Activated naive CD4-positive, alpha-beta T cell treated with Interleukin-2 at 50 U/mL for 16 hours (primary cell): ENCODE measurements at places on chromosomes 2 and 18.
A peak's percentile ranks its signal among the peaks of the same experiment; 100 is the strongest.

- no peak for DNase-seq
These were observed 15.3 kb downstream of the SNORC start for GRCh38 chr2:232885264-232885961.

GRCh38 chr18:8196238-8196637 lies 413.0 kb upstream of the RAB12 start:
- no peak for DNase-seq

- DNase-seq: no peak
These were observed 124.4 kb downstream of the INHBB start for GRCh38 chr2:120470041-120470965.

DNA sequence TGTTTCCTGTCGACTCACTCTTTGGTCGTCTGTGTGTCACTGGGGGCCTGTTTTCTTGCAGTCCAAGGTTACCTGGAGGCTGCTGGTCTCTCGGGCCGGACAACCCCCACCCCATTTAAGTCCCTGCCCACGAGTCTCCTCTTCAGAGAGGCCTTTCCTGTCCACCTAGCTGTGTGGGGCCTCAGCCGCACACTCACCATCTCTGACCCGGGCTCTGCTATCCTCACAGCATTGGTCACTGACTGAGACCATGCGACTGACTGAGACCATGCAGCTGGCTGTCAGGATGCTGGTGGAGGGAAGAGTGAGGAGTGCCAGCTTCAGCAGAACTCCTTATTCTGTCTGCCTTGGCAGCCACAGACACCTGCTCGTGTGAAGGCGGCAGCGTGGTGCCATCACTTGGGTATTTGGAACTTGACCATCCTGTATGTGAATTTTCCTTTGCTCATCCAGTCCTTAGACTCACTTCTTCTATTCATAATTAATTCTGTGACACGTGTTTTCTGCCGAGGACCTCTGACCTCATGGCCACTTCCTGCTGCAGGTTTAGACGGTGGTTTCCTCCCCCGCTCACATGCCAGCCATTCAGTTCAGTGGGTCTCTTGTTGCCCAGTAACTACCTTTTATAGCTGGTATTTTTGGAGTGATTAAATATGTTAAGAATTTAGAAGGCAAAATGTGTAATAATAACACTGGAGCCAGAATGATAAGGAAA lies 47.5 kb upstream of the ASB1 start:
- DNase-seq: peak; percentile 17

GRCh38 chr2:226794751-226795171 lies 4.9 kb downstream of the IRS1 start:
- no peak for DNase-seq

GRCh38 chr2:20935168-20935775 lies 108.6 kb downstream of the APOB start:
- no peak for DNase-seq

- no peak for DNase-seq
These were observed 242.0 kb downstream of the TWIST2 start for GRCh38 chr2:239089884-239090283.

DNA sequence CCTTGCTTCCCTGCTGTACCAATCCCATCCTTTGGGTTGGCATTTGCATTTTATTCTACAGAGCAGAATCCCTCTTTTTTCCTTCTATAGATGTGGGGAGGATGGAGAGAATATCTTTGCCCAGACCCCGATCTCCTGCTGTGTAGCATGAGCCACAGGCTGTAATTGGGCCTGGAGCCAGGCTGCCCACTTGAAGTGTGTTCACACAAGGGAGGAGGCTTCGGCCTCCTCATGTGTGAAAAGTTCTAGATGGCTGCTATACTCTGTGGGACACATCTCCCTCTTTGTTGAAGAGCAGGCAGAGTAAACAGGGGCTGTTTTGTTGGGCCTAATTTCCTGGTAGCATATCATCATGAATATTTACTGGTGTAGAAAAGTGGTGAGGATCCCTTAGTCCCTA lies 126.3 kb downstream of the XRCC5 start:
- no peak for DNase-seq

GRCh38 chr2:11389551-11390398 lies 45.3 kb upstream of the ROCK2 start:
- DNase-seq: no peak

- no peak for DNase-seq
These were observed 2.5 kb downstream of the CD8A start for GRCh38 chr2:86788165-86788564.

DNA sequence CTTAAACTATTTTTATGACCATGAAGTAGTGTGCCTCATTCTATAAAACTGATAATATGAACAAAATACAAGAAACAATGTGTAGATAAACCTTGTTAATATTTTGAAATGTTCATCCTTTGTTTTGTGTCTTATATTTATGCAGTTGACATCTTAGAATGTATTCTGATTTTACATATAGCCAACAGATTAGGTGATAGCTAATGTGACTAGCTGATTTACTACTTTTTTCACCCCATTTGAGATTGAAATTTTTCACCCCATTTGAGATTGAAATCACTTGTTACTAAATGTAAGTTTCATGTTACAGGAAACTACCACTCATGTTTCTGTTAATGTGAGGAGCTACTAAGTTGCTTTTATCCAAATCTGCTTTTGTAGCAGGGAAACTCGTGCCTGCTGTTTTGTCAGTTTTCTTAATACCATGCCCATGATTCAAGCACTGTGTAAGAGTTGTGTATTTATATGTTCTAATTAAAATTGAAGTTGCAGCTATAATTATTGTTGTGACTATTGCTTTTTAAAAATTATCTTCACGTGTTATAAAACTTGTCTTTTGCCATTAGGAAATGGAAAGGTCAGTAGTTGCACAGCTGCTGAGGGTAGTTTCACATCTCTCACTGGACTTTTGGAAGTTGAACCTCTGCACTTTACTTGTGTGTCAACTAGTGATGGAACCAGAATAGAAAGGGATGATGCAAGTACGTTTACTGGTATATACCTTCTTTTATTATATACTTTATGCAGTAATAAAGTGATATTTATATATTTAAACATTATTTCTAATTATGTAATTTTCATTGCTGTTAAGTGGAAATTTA lies 96.6 kb downstream of the BIRC6 start:
- DNase-seq: no peak

DNA sequence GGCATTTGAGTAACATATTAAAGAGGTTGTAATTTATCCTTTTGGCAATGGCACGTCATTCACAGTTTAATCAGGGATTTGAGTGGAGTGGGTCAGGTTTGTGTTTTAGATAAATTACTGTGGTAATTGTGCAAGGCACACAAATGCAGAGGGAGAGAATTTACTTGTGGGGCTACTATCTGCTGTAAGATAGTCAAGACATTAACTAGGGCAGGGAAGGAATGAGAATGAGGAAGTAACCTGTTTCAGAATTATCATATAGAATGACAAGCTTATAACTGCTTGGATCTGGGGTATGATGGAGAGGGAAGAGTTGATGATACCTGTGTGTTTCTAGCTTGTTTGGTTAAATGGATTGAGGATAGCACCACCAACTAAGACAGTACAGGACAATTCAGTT lies 58.9 kb upstream of the ZSWIM2 start:
- no peak for DNase-seq

- DNase-seq: no peak
These were observed 91.3 kb downstream of the SATB2 start for GRCh38 chr2:199366406-199366805.

DNA sequence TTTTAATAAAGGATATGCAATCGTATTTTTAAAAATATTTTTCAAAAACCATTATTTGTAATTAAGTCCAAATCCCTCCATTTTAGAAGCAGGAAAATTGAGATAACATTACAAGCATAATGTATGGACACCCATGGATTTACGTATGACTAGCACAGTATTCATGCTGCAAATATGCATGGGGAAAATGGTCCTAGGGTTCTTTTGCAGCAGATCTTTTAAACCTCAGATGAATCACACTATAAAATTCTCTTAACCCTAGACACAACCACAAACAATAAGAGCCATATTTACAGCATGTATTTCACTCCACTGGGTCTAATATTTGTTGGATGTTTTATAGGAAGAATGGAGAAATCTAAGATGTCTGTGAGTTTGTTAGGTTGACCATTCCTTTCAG lies 453.4 kb downstream of the TGIF1 start:
- DNase-seq: no peak

DNA sequence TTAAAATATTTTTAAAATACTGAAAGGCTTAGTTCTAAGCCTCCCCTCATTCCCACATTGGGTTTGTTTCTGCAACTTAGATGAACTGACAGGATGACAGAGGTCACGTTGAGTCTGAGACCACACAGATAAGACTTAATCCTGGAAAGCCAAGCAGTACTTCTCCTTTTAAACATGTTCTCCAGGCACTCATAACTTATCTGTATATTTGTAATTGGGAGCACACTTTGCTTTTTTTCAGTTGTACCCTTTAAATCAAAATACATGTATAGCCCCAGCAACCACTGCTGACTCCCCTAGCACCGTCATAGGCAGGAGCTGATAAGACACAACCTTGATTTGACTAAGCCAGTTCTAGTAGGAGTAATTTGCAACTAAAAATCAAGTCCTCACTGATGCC lies 394.8 kb downstream of the PID1 start:
- DNase-seq: no peak

DNA sequence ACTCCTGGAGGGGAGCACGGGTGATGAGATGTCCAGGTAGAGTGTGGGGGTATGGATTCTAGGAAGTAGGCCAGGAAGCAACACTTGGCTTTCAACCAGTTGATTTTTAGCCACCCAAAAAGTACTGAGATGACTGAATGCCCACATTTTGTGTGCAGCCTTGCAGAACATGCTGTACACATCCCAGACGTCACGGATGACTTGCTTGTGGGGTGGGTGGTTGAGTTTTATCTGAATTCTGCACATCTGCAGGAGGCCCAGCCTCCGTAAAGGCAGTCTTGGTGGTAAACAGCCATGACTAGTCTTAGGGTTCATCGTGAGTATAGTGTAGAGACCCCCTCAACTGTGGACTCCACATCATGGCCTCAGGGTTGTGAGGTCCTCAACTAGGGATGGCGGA lies 53.3 kb upstream of the CCDC195 start:
- no peak for DNase-seq

- DNase-seq: no peak
These were observed 590 bp upstream of the CCDC138 start for GRCh38 chr2:108786008-108786353.

- DNase-seq: peak; percentile 74
These were observed 2.3 kb downstream of the ZFP36L2 start for GRCh38 chr2:43224131-43224570.

- DNase-seq: no peak
These were observed 88.1 kb downstream of the NDUFA10 start for GRCh38 chr2:239936838-239937581.

- no peak for DNase-seq
These were observed 230.8 kb downstream of the SEPTIN10 start for GRCh38 chr2:109382951-109383350.

- DNase-seq: no peak
These were observed 18.1 kb upstream of the PUM2 start for GRCh38 chr2:20368706-20369105.

DNA sequence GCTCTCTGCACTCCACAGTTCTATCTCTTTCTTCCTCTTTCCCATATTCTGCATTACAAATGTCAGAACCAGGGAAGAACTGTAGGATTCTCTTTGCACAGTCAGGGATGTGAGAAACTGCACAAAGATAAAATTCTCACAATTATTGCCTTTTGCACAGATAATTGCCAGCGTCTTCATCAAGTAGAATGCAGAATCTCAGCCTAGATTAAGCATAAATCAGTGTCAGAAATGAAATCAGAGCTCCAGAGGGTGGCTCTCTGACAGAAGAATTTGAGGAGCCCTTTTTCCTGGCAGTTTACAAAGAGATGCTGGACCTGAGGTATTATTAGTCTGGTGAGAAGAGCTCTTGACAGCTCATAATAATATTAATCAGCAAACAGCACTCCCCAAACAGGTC lies 173.1 kb downstream of the PTH2R start:
- DNase-seq: no peak

DNA sequence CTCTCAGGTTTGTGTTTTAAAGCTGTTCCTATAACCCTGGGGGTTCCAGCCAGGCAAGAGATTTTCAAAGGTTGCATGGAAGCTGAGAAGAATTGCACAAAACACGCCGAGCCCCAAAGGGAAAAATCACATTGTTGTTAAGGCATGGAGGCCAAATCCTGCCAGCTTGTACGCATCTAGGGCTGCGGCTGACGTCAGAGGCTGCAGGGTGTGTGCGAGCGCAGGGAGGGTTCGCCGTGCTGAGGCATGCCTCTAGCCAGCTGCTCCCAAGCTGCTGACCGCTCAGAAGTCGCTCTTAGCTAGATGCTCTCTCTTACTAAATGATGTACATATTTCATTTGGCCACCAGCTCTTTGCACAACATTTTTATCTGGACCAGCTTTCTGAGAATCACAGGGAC lies 191.8 kb downstream of the LPIN1 start:
- no peak for DNase-seq

- no peak for DNase-seq
These were observed 8.8 kb downstream of the DYSF start for GRCh38 chr2:71462056-71462605.

- no peak for DNase-seq
These were observed 8.0 kb downstream of the CYRIA start for GRCh38 chr2:16657671-16658070.

- DNase-seq: no peak
These were observed 1.8 kb downstream of the TGFBRAP1 start for GRCh38 chr2:105327690-105328089.
